Large intestine (tissue), 12 donors: ENCODE measurements at places on chromosomes 2 and 18.

GRCh38 chr2:205119136-205119535 lies 563.2 kb upstream of the NRP2 start:
- DNase-seq: no peak

DNA sequence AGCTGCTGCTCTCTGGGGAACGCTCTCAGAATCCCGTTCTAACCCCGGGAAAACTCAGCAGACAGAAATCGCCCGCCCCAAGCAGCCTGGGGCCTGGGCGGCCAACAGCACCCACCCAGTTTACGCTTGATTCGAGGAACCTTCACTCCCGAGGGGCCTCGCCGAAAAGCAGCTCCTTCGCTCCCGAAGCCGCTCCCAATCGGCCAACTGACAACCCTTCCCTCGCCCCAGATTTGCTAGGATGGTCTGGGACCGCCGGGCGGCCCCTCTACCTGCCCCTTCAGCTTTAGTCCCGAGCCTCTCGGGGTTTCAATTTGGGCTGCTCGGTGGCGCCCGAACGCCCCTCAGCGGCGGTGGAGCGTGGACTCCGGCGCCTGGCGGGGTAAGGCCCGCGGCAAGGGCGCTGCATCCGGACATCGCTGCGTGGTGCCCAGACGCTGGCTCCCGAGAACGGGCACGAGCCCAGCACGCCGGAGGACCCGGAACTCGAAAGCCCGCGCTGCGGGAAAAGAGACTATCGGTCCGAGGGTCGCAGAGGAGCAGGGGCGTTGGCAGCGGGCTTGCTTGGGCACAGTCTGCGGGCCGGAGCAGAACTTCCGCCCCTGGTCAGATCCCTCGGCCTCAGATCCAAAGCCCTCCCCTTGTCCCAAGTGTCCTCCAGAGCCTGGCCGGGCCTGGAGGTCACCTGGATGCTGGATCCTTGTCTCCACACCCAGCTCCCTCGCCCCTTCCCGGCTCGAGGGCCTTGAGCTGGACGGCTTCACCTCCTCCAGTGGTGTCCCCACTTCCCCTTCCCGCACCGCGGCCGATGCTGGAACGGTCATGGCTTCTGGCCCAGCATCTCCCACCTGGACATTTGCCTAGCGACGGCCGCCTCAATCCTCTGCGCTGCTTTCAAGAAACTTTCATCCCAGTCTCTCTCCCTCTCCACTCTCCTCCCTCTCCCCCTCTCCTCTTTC lies 3.0 kb upstream of the OTX1 start:
- no peak for DNase-seq

DNA sequence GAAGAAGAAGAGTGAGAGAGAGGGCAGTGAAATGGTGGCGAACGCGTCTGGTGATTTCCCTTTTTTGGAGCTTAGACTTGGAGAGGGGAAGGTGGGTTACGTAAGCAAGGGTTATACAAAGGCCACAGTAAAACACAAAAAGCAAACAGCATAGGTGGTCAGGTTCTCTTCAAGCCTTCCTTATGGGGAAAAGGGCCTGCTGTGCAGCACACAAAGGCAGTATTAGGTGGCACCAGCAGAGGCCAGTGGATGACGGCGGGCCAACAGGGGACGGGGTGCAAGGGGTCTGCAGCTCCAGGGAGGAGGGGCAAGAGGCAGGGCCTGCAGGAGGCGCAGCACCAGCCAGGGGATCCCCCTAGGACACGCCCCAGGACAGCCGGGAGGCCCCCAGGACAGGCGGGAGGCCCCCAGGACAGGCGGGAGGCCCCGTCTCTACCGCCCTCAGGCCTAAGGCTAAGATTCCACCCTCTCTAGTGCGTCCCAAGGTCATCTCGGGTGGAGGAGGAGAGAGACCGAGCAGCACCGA lies 32.6 kb upstream of the NPC1 start:
- peak; percentile 60 for DNase-seq

- no peak for DNase-seq
Observed at GRCh38 chr2:19579461-19579860, 221.0 kb upstream of the OSR1 start.

- no peak for DNase-seq
Observed at GRCh38 chr18:59505356-59505755, 146.3 kb upstream of the LMAN1 start.

DNA sequence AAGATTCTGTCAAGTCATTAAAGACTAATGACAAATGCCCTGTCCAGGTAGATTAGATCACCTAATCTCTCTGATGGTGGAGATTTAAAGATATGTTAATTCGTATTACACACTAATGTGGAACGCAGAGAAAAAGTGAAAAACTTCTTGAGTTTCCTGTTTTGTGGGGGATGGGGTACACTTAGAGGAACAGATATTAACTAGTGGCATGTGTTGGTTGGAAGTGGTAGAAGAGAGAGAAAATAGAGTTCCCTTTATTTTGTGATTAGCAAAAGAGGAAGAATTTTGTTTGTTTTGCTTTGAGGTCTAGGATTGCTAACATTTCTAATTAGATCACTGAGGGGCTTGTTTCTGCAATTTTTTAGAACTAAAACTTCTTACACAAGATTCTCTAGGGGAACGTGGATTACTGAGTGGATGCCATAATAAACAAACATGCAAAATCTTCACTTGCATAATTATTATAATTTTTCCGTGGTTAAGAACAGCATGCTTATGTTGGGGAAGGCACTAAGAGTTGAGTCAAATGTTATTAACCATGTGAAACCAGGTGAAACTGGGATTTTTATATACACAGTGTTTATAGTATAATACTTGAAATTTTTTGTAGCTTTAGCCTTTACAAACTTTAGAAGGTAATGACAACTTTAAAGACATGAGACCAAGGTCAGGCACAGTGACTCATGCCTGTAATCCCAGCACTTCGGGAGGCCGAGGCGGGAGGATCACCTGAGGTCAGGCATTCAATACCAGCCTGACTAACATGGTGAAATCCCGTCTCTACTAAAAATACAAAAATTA lies 97.4 kb upstream of the STK17B start:
- no peak for DNase-seq

- DNase-seq: no peak
Observed at GRCh38 chr2:164735309-164735919, 106.2 kb downstream of the COBLL1 start.

DNA sequence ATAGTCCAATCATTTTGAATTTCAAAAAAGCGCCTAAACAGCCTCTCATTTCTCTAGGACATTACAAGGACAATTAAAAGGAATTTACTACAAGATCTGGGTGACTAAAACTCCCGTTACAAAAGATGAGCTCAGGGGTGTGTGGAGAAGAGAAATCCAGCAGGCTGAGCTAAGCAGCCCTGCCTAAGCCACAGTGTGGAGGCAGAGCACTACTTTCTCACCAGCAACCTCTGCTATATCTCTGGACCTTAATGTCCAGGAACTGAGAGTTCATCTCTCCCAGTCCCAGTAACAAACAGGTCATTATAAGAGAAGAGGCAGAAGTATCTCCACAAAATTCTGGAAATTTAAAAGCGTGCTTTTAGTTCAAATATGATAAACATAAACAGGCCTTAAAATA lies 18.9 kb upstream of the ANKRD62 start:
- no peak for DNase-seq

DNA sequence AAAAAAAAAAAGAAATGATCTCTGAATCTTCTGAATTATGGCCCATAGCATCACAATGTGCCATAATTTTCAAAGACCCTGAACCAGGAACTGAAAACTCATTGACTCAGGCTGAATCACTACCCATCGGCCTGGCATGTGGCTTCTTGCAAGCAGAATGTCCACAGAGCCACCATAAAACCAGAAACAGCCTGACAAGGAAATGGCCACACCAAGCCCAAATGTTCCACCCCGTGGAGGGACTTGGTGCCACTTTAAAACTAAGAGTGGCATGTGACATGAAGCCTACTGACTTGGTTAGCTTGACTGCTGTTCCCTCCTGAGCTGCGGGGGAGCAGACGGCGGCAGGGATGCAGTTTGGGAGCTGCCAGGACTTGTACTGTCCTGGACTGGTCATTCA lies 71.2 kb upstream of the RBM44 start:
- no peak for DNase-seq

GRCh38 chr18:31199190-31199769 lies 36.6 kb upstream of the DSC1 start:
- peak; percentile 47 for DNase-seq

GRCh38 chr2:89842180-89842908 lies 1150.9 kb downstream of the RPIA start:
- no peak for DNase-seq

DNA sequence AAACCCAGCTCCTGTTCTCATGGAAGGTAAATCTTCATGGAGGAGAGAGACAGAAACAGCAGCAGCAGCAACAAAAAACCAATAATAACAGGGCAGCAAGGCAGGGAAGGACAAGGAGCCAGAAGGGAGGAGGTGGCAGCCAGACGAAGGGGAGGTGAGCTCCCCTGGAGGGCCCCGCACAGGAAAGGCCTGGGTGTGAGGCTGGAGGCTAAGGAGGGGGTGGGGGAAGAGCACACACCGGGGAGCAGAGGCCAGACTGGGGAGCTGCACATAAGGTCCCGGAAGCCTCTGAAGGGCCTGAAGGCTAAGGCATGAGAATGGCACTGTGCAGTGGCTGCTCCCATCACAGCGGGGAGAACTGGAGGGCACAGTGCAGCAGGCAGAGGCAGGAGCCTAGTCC lies 94.8 kb upstream of the SMAD7 start:
- no peak for DNase-seq

- DNase-seq: no peak
Observed at GRCh38 chr2:44392338-44392943, 30.7 kb downstream of the CAMKMT start.
